ENCODE measurements at places on chromosomes 16 and 17.

- no peak for DNase-seq
Observed at GRCh38 chr17:70317421-70317820, 148.1 kb downstream of the KCNJ2 start.

GRCh38 chr17:41973408-41973811, 6.8 kb downstream of the CNP start:
- no peak for DNase-seq

DNA sequence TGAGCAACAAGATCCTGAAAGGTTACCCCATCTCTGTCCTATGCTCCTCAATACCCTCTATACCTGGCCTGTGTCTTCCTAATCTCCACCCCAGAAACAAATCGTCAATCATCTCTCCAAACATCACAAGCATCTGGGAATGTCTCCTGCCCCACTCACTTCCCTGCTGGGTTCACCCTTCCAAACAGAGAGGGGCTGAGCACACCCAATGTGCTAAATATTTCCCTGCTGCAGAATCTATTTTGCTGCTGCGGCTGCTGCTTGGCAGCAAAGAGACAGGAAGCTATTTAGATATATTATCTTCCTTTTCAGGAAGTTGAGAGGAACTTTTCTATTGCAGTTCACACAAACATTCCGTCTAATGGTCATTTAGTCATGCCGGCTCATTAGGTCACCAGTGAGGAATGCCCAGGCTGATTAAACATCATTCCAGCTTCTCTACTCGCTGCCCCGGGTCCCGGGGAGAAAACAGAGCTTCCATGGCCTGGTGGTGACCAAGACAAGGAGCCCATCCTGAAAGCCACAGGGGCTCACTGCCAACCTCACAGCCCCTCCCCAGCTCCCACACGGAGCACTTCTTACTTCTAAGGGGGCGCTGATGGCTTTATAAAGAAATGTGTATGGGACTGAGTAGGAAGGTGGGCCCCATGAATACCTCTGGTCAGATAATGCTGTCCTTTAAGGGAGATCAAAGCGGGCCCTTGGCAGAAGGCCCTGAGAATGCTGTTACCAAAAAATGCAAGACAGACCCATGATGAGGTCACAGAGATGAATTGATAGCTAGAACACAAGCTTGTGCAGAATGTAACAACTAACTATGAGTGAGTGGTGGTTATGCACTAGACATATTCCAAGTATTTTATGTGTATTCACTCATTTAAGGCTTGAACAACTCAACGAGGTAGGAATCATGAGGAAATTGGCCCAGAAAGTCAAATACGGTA, 218.3 kb downstream of the SOX9 start:
- no peak for DNase-seq

DNA sequence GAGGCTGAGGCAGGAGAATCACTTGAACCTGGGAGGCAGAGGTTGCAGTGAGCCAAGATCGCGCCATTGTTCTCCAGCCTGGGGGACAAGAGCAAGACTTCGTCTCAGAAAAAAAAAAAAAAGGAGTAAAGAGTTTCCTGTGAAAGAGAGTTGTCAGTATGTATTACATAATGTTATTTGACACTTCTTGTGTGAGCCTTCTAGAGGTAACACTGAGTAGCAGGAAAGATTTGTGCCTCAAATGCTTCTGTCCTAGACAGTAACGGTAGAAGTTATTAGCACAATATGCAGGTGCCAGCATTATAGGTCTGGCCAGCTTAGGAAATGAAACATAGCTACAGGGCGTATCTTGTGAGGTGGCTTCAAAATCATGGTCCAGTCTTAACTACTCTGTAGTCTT, 6.2 kb downstream of the RPS6KB1 start:
- no peak for DNase-seq

- DNase-seq: no peak
Observed at GRCh38 chr17:78862073-78863023, 21.7 kb upstream of the USP36 start.

GRCh38 chr16:280552-280951, at the start of gene ARHGDIG:
TSS of gene ARHGDIG (plus strand) at chr16:280591. CDS start at chr16:280681, 90 bp downstream.
- DNase-seq: no peak

GRCh38 chr17:34146440-34147043, 108.5 kb upstream of the CCL2 start:
- DNase-seq: no peak

DNA sequence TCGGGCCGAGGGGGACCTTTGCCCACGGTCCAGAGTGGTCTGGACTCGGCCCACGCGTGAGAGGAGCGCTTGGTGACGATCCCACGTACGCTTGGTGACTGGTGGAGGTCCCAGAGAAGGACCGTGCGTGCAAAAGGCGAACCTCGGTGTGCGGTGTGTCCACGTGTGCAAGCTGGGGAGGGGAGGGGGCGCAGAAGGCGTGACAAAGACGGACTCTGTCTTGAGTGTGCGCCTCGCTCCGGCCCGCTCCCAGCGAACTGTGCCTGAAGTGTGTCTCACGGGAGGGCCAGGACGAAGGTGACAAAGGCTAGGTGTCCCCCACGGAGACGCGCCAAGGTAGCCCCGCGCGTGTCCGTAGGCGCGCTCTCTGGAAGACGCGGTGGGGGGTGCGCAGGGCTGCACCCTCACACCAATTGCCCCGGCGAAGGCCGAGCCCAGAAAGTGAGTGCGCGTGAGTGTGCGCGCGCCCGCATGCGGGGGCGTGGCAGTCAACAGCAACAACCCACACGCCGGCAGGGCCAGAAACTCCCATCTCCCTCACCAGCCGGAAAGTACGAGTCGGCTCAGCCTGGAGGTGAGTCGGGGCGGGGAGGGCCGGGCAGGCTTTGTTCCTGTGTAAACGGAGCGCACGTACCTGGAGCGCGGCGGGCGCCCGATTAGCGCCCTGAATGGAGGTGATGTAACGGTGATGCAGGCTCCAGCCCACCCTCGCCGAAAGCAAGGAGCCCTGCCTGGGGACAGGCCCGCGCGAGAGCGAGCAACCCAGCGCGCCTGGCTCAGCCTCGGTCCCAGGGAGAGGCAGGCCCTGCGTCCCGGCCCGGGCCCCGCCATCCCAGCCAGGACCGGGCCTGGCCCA, at the start of gene GPRC5C:
Gene GPRC5C, plus strand, starts transcription at position 521 of the 856 bp plus-strand sequence. CDS start 7,689 bp downstream, outside the sequence.
- peak; percentile 63 for DNase-seq

- DNase-seq: no peak
Observed at GRCh38 chr17:68378268-68379176, 78.8 kb downstream of the WIPI1 start.

DNA sequence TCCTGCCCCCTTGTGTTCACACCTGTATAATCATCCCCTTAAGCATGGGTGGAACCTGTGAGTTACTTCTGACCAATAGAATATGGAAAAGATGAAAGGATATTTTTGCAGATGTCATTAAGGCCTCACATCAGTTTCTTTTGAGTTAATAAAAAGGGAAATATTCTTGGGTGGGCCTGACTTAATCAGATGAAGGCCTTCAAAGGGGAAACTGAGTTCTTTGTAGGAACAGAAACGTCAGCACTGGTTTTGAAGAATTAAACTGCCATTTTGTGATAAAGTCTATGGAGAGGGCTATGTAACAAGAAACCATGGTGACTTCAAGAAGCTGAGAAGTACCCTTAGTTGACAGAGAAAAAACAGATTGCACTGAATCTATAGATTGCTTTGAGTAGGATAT, 168.7 kb upstream of the CNTNAP4 start:
- DNase-seq: no peak

- no peak for DNase-seq
Observed at GRCh38 chr17:11557727-11558452, 40.4 kb upstream of the DNAH9 start.

- DNase-seq: no peak
Observed at GRCh38 chr17:10337976-10338375, 34.8 kb downstream of the MYH13 start.

DNA sequence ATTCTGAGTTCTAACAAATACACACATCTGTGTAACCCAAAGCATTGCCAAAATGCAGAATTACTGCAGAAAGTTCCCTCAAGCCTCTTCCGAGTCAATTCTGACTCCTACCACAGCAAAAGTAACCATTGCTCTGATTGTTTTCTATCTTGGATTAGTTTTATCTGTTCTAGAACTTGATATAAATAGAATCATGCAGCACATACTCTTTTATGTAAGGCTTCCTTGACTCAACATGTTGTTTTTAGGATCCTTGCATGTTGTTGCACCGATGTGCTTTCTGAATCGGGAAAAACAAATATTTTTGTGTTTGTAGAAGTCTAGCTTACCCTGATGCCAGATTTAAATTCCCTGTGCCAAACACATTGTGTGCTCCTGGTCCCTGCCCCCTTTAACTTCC, 140.4 kb downstream of the CDH13 start:
- no peak for DNase-seq

- DNase-seq: no peak
Observed at GRCh38 chr16:27270349-27270748, 1.8 kb upstream of the NSMCE1 start.

DNA sequence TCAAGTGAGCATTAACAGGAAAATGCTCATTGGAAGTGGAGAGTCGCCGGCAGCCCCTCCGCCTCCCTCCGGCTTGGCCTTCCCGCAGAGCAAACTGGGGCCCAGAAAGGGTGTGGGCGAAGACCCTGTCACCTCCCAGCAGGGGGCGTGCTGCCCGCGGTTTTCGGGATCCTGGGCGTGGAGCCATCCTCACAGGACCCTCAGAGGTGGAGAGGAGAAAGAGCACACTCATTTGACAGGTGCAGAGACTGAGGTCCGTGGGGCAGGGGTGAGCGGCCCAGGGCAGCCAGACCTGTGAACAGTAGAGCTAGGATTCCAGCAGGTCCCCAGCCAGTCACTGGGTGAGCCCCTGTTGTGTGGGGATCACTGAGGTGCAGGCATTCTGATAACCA, 1002.9 kb downstream of the KCNJ18 start:
- no peak for DNase-seq

DNA sequence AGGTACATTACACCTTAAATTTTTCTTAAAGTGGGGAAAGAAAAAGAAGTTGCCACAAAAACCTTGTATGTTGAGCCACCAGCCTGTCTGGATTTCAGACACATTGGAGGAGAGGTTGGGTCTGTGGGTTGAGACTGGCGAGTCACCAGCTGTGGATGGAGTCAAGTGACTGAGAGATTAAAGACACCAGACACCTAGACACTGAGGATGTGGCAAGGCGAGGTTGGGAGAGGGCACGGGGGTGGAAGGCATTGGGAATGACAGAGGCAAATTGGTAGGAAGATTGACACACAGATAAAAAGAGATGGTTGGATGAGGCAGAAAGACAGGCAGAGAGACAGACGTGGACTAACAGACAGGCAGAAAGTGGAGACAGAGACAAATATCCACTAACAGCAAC, 49.6 kb downstream of the KCNJ12 start:
- DNase-seq: no peak

GRCh38 chr17:70100983-70101382, 26.0 kb downstream of the KCNJ16 start:
- no peak for DNase-seq

- no peak for DNase-seq
Observed at GRCh38 chr16:56547120-56547948, 17.5 kb upstream of the MT4 start.
